ENCODE measurements at places on chromosomes 13 and 19. TPM values are rescaled to one million over a fixed set of nuclear protein-coding genes. Genes with fewer than 3 reads are reported as not detected.

DNA sequence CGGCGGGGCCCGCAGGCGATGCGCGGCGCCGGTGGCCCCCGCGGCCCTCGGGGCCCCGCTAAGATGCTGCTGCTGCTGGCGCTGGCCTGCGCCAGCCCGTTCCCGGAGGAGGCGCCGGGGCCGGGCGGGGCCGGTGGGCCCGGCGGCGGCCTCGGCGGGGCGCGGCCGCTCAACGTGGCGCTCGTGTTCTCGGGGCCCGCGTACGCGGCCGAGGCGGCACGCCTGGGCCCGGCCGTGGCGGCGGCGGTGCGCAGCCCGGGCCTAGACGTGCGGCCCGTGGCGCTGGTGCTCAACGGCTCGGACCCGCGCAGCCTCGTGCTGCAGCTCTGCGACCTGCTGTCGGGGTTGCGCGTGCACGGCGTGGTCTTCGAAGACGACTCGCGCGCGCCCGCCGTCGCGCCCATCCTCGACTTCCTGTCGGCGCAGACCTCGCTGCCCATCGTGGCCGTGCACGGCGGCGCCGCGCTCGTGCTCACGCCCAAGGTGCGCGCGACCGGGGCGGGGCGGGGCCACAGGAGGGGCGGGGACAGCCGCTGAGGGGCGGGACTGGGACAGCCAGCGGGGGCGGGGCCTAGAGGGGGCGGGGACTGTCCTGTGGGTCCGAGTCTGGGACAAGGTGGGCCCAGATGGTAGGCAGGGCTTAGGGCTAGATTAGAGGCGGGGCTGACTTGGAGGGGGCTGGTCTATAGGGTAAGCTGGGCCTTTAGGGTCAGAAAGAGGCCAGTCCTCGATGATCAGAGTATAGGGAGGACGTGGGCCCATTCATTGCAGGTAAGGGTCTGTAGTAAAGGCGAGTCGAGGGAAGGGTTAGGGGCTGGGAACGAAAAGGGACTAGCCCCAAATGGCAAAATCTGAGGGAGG lies 5.1 kb downstream of the GRIN2D start:
- peaks cover 31% of the 10 kb centered on the region for H3K4me1 ChIP-seq
- H3K27ac ChIP-seq: peak overlapping the region; percentile 34
- peak overlapping the region; percentile 53 for H3K4me3 ChIP-seq
- peak; percentile 84 for DNase-seq
- peaks cover 7% of the 10 kb centered on the region for H3K36me3 ChIP-seq

- peaks cover 1% of the 10 kb centered on the region for H3K36me3 ChIP-seq
- H3K4me1 ChIP-seq: no peaks in the 10 kb centered on the region
- no peak overlapping the region for H3K4me3 ChIP-seq
- no peak overlapping the region for H3K27ac ChIP-seq
- DNase-seq: no peak
Measured at GRCh38 chr13:100063333-100063732, 25.6 kb upstream of the PCCA start.

DNA sequence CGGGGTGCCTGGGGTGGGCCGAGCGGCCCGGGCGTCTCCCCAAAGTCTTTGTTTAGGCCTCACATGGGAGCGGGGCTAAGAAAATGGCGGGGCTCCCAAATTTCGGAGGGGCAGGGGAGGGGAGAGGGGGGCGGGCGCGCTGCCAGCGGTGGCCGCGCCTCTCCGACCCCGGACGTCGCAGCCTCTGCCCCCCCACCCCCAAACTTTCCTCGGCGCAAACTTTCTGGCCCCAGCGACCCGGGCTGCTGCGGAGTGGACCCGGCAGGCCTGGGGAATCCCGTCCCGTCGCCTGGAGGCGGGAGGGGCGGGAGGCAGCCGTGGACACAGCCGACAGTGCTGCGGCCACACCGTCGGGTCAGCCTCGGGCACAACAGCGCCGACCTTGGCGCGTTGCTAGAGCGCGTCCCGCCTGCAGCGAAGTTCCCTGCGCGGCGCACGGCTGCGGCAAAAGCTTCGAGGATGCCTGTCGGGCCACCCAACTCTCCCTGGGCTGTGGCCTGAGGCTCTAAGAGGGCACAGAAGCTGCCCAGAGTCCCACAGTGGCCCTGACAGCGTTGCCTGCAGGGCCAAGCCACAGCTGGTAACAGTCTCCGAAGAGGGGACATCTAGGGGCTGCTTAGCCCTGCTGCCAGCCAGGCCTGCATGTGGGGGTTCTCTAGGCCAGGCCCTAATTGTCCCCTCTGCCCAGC lies 1.3 kb downstream of the NFIX start:
- H3K27ac ChIP-seq: no peak overlapping the region
- H3K27me3 ChIP-seq: peaks cover 31% of the 10 kb centered on the region
- peak overlapping the region; percentile 57 for H3K4me3 ChIP-seq
- H3K36me3 ChIP-seq: peaks cover 4% of the 10 kb centered on the region

DNA sequence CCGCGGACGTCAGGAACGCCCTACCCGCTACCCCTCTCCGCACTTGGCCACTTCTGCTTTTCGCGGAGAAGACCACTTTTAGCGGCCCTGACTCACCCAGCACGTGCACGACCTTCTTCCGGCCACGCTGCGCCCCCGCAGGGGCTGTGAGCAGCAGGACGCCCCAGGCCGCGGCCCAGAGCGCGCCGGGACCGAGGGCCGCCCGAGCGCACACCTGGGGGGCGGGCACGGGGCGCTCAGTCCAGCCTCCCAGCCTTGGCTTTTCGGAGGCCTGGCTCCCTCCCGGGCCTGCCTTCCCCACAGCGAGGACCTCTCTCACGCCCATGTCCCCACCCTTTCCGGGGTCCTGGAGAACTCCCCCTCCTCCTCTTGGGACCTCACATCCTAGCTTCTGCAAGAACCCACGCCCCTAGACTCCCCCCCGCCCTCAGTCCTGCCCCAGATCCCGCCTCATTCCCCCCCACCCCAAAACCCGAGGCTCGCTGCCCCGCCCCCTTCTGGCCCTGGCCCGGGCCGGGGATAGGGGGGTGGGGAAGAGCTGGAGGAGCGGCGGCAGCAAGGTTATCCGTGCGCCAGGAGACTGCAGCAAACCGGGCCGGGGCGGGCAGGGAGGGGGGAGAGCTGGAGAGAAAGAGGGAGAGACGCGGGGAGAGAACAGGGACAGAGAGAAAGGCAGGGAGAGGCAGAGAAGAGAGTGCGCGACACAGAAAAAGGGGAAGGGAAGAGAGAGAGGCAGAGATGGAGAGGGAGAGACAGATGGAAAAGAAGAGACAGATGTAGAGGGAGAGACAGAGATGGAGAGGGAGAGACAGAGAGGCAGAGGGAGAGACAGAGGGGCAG lies 11.5 kb downstream of the TM6SF2 start:
- peaks cover 1% of the 10 kb centered on the region for H3K36me3 ChIP-seq
- no peaks in the 10 kb centered on the region for H3K4me1 ChIP-seq
- peaks cover 41% of the 10 kb centered on the region for H3K27me3 ChIP-seq
- DNase-seq: no peak
- no peak overlapping the region for H3K27ac ChIP-seq

GRCh38 chr19:30310602-30311263 lies 61.5 kb upstream of the ZNF536 start:
- H3K4me3 ChIP-seq: no peak overlapping the region
- no peaks in the 10 kb centered on the region for H3K36me3 ChIP-seq
- H3K4me1 ChIP-seq: no peaks in the 10 kb centered on the region
- no peak for DNase-seq

- no peaks in the 10 kb centered on the region for H3K36me3 ChIP-seq
- peaks cover 10% of the 10 kb centered on the region for H3K27me3 ChIP-seq
- H3K4me1 ChIP-seq: no peaks in the 10 kb centered on the region
- no peak overlapping the region for H3K27ac ChIP-seq
- H3K4me3 ChIP-seq: no peak overlapping the region
- no peak for DNase-seq
Measured at GRCh38 chr13:47126432-47126831, 229.6 kb upstream of the HTR2A start.

NOSIP gene
- 77.5 TPM for total RNA-seq
